ENCODE measurements at places on chromosomes 11 and 22.

GRCh38 chr11:93821617-93822016 is 28.8 kb downstream of the VSTM5 start:
- DNase-seq = no peak

GRCh38 chr22:49150801-49151221 is 676.9 kb downstream of the BRD1 start:
- no peak for DNase-seq

DNA sequence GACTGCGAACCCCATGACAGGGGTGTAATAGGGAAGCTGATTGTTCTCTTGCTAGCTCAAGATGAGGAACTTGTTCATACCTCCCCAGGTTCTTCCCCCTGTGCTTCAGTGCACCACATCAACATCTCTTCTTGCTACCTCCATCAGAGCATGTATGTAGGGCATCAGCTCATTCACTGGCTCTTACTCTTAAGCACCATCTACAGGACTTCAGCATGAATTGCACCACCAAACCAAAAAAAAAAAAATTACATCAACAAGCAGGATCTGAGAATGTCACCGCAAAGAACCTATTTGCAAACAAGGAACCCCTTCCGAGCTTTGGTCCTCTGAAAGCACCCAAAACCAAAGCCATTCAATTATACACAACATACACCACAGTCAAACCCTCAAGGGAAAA is 2226.5 kb upstream of the RAG2 start:
- DNase-seq = no peak

DNA sequence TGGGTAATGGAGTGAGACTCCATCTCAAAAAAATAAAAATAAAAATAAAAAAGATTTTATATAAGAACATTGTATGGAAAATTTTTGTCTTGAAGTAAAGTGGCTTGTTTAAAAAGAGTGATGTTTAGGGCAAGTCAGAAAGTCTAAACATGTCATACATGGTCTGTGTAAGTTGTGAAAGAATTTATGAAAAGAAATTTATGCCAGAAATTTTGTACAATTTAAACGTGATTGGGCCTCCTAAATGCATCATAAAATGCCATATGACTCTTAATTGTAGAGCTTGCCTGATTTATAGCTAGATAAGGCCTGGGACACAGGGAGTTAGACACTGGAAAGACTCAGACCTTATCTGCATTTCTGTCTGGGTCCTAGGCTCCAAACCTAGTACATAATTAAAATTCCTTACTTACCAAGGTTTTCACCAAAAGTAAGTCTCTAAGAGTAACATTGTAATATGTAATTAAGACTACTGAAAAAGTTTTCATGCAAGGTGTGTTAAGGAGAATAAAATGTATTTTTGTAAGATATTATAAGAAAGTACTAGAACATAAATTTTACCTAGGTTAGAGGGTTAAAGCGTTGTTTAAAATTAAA is 110.5 kb downstream of the AASDHPPT start:
- DNase-seq = no peak

- no peak for DNase-seq
Measured at GRCh38 chr11:2575591-2576051, 124.2 kb downstream of the KCNQ1OT1 start.

- no peak for DNase-seq
Measured at GRCh38 chr11:125593114-125593820, 615 bp downstream of the STT3A start.

DNA sequence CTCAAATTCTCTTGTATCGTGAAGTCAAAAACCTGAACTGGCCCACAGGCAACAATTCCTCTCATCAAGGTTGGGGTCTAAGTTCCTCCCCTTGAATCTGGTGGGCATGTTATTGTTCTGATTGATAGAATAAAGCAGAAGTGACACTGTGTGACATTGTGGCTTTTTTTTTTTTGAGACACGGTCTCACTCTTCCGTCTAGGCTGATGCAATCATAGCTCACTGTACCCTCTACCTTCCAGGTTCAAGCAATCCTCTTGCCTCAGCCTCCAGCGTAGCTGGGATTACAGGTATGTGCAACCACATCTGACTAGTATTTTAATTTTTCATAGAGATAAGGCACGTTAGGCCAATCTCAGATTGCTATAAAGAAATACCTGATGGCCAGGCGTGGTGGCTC is 8.9 kb upstream of the PELI3 start:
- no peak for DNase-seq

- no peak for DNase-seq
Measured at GRCh38 chr22:25554238-25554671, 10.2 kb upstream of the GRK3 start.

DNA sequence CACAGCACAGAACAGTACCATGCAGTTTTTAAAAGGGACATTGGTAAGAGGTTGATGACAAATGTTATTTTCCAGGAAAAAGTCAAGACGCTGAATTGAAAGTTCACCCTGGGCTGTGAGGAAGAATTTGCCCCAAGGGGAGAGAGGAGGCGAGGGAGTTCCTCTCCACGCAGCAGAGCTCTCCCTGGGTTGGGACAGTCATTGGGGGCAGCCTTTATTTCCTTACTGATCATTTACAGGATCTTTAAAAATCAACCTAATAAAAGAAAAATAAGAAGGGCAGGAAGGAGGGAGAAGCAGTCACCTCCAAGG is 49.9 kb upstream of the WNT7B start:
- no peak for DNase-seq

GRCh38 chr22:27084130-27084529 is 426.7 kb downstream of the MIAT start:
- no peak for DNase-seq

GRCh38 chr11:59222464-59223060 is 9.8 kb upstream of the MPEG1 start:
- no peak for DNase-seq

DNA sequence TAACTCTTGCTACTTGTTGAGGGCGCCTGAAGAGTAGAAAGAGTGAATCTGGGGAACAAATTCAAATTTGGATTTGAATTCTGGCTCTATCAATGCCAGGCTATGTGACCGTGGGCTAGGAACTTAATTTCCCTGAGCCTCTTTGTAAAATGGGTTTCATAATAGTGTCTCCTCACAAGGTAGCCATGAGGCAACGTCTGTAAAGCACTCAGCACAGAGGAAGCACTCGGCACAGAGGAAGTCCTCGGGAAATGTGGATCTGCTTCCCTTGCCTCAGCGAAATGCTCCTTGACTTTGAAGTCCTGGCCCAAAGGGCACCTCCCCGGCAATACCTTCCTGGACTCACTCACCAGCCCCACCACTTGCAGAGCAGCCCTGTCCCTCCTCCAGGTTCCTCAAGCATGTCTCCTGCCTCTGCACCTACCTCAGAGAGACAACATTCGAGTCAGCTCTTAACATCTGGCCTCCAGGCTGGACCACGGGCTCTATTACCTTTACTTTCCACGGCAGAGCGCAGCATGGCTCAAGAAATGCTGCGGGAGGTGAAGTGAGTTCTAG is 17.7 kb downstream of the CD6 start:
- no peak for DNase-seq

- no peak for DNase-seq
Measured at GRCh38 chr11:107017104-107017432, 1.2 kb downstream of the GUCY1A2 start.

DNA sequence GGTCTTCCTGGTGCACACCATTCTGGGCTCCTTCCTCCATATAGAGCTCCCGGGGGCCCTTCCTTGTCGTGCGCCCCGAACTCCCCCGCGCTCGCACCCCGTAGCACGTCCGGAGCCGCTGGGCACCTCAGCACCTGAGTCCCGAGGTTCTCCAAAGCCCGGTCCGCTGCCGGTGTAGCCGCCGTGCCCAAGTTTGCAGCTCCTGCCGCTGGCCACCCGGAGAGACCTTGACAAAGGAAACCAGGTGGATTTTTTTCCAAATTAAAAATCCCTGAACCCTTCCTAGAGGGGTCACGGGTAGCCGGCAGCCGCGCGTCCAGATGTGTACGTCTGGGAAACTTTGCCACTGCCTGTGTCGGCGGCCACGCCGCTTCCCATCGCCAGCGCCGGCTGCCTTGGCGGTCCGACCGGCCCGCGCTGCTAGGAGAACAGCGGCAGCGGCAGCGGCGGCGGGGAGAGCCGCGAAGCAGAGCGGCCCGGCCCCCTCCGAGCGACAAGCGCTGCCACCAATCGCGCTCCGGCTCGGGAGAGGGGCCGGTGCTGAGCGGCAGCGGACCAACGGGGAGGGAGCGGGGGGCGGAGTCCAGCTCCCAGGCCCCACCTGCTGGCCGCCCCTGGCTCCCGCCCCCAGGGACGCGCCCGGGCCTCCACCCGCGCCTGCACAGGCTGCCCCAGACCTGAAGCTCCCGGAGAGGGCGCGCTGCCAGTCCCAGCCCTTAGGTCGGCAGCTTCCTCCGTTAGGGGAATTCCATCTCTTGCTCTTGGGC is at the start of gene GALNT18:
GALNT18 (minus strand) TSS at position 433 of the 767 bp plus-strand sequence.
- peak; percentile 83 for DNase-seq

DNA sequence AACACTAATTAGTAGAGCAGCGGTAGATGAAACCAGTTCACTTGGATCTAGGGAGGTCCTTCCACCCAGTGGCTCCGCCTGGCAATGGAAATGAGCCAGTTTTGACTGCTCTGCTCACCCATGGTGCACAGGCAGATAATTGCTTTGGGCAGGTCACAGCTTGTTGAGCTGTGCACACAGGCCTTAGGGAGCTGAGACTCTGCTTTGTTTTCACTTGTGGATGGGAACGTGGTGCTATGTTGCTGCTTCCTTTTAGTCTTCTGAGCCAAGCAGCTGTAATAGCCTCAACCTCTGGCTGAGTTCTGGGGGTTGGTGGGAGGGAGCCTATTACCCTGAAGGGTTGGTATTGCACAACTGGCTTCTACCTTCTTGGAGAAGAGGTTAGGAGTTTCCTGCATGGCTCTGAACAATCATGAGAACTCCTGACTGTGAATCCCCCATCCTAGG is 262.3 kb upstream of the MTNR1B start:
- DNase-seq = no peak

DNA sequence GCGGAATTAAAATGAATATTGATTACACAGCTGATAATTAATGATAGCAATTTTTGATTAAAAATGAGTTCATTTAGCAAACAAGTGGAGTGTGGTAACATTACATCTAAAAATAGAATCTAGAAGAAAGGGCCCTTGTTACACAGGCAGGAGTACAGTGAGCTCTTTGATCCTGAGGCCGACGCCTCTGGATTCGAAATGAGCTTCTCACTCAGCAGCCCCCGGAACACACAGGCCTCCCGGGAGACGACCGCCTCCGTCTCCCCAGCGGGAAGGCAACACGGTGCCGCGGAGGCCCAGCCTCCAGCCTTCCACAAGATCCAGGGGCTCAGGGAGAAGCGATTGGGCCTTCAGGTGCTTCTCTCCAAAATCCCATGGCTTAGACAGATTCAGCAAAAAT is 379.1 kb downstream of the BRD1 start:
- peak; percentile 26 for DNase-seq

DNA sequence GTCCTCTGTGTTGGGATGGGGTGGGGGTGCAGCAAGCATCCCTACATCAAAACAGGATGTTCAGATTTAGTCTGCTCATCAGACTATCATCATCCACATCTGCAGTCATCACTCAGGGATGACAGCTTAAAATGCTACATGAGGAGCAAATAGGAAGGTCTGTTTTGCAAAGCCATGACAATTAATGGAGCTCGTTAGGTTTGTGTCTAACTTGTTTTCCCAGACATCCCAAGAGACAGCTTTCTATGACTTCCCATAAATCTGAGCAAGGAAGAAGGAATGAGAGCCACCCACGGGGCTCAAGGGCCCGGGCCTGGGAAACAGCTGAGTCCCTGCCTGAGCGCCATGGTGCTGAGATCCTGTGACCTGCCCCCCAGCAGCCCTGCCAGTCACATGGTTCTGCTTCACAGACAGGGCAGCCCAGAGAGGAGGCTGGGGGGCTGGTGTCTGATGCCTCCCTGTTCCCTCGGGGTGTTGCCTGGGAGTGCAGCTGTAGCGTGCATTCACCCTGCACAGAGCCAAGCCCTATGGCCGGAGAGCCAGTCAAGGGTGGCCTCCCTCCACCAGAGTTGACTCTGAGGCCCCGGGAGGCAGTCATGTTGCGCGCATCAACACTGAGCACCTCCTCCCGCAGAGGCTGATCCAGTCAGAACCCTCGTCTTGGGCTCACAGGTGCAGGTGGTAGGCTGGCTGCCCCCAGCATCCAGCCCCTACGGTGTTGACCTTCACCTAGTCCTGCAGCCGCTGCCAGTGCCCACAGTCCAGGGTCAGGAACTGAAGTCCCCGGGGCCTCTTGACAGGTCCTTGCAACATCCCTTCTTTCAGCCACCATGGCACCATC is 12.1 kb downstream of the DERL3 start:
- DNase-seq = no peak
